Activated CD4-positive, alpha-beta T cell treated with anti-CD3 and anti-CD28 coated beads, Interleukin-10, Interleukin-2, amounts not matched to agents 100 ng/mL and 50 ng/mL, durations not matched to agents 16 hours and 8 hours (primary cell): ENCODE measurements at places on chromosomes 7 and 10.

DNA sequence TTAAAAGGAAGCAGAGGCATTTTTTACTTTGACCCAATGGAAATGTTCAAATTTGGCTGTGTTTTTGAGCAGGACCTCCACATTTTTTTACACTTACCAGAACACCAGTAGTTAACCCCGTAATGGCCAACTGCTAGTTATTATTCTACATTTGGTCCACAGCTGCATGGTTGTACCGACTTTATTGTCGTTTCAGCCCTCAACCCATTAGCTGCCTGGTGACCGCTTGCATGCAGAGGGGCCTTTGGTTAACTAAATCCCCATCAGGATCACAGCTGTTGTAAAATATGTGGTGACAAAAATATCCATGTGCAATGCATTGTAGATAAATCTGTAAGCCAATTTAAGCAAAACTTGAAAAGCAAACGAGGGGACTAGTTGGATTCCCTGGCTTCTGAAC is 342.2 kb upstream of the MEOX2 start:
- DNase-seq: no peak

GRCh38 chr7:157210682-157211081 is 72.0 kb downstream of the UBE3C start:
- no peak for DNase-seq

GRCh38 chr7:43314379-43315158 is 202.1 kb downstream of the HECW1 start:
- peak; percentile 84 for DNase-seq

DNA sequence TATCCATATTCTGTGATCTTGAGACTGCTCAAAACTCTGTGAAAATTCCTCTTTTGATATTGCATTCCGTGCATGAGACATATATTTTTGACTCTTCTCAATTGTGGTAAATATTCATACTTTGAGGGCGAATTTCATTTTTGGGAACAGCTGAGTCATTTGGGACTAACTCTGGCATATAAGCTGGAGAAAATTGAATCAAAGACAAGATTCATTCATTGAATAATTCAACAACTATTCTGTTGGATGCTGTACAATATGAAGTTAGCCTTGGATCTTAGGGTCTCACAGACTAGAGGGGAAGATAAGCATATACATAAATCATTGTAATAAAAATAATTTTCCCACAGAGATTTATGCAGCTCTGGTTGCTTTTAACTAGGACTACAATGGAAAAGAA is 183.2 kb upstream of the NEBL start:
- no peak for DNase-seq

DNA sequence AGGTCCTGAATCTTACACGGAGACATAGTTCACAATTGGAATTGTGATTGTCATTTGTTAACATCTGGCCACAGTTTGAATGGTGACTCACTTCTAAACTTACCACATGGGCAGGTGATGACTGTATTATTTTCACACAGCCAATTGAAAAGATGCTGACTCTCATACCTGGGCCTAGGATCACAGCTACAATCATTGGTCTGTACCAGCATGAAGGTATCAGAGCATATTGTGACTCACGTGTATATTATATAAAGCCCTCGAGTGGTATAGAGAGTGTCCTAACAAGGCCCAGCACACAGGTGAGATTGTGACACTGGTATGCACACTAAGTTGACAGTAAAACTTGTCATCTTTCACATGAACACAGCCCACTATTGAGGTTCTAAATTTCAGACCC is 9.4 kb upstream of the ZNF107 start:
- DNase-seq: no peak

- peak; percentile 28 for DNase-seq
These were observed 1.3 kb downstream of the CASP2 start for GRCh38 chr7:143289421-143289820.
